RWPE2 (cell line): ENCODE measurements at places on chromosomes 7 and 10.

DNA sequence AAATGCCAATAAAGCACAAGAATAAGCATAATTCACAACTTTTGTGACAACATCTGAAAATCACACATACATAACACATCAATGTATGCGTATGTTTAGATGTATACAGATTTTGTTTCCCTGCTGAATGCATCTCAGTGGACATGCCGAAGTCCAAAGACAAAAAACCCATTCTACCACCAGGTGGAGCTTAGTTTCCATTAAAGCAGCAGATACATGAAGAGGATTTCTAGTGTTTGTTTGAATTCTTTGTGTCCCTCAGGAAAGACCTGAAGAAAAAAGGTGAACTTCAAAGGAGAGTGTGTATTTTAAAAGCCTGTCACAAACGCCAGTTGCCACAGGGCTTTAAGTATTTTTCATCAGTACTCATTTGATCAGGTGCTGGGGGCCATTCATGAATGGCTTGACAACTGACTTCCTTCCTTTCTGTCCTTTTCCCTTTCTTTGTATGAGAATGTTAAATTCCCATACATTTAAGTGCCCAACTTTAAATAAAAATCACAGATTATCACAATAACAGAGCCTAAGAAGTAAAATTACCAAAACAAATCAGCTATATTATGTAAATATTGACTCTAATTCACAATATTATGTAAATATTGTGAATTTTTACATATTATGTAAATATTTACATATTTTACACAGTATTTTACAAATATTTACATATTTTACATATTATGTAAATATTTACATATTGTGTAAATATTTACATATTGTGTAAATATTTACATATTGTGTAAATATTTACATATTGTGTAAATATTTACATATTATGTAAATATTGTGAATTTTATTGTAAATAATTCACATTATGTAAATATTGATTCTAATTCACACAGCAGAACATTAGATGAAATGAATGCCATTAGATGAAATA is 343.0 kb downstream of the CRPPA start:
- DNase-seq = no peak

GRCh38 chr10:111360260-111360925 is 283.6 kb downstream of the ADRA2A start:
- DNase-seq = no peak

- DNase-seq = no peak
Observed at GRCh38 chr10:12490963-12491362, 141.6 kb downstream of the CAMK1D start.

DNA sequence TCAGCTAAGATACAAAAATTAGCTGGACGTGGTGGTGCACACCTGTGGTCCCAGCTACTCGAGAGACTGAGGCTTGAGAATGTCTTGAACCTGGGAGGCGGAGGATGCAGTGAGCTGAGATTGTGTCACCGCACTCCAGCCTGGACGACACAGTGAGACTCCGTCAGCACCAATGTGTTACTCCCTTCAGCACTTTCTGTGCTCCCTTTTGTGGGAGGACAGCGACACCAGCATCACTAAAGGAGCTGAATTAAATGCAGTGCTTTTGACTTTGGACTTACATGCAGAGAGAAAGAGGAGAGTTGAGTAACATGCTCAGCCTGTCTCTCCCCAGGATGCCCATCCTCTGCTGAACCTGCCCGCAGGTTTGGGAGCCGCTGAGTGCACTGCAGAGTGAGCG is 92.2 kb upstream of the RHEB start:
- DNase-seq = no peak

- DNase-seq = no peak
Observed at GRCh38 chr7:30323006-30323355, 38.6 kb downstream of the ZNRF2 start.

- no peak for DNase-seq
Observed at GRCh38 chr10:14325325-14325955, 5.3 kb downstream of the FRMD4A start.

- no peak for DNase-seq
Observed at GRCh38 chr7:93374345-93374940, 142.3 kb downstream of the VPS50 start.

GRCh38 chr10:65319493-65319892 is 1606.3 kb upstream of the LRRTM3 start:
- no peak for DNase-seq

GRCh38 chr7:118153551-118154177 is 30.3 kb upstream of the LSM8 start:
- no peak for DNase-seq

DNA sequence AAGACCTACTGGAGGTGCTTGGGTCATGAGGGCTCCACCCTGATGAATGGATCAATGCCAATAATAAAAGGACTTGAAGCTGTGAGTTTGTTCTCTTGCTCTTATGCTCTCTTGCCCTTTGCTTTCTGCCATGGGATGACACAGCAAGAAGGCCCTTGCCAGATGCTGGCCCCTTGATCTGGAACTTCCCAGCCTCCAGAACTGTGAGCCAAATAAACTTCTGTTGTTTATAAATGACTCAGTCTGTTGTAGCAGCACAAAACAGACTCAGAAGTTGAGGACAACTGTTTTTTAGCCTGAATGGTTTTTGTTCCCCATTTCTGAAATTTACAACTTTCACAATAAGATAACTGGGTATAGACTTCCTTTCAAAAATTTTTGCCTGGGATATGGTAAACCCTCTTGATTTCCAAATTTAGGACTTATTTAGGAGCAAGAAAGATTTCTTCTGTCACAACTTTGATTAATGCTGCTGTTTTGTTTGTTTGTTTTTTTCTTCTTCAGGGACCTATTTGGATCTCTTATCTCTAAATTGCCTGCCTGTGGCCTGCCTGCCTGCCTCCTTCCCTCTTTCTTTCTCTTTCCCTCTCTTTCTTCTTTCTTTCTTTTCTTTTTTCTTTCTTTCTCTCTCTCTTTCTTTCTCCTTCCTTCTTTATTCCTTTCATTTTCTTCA is 12.1 kb downstream of the ENTPD1 start:
- no peak for DNase-seq

DNA sequence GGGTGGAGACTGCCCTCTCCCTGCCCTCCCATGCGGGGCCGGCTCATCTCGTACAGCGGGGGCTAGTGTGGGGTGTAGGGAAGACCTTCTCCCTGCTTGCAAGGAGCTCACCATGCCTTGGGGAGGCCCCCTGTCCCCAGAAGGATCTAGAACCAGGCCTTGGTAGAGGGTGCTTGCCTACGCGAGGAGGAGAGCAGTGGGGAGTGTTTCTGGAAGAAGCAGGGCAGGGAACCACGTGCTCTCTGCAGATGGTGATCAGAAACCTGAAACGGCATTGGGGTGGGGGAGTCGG is 2.7 kb downstream of the MAFK start:
- no peak for DNase-seq

GRCh38 chr7:66279912-66280311 is 74.8 kb downstream of the TPST1 start:
- DNase-seq = no peak

- no peak for DNase-seq
Observed at GRCh38 chr10:6089334-6090219, 743 bp downstream of the RBM17 start.
